Hematopoietic multipotent progenitor cell treated with erythropoietin and hydrocortisone succinate and interleukin-3 and kit ligand, for 8 days (in vitro differentiated cells): ENCODE measurements at places on chromosomes 7 and 10.

GRCh38 chr10:79188154-79188965, 119.6 kb downstream of the ZMIZ1 start:
- no peak for DNase-seq

- no peak for DNase-seq
Measured at GRCh38 chr10:118522791-118523498, 72.5 kb downstream of the PRLHR start.

DNA sequence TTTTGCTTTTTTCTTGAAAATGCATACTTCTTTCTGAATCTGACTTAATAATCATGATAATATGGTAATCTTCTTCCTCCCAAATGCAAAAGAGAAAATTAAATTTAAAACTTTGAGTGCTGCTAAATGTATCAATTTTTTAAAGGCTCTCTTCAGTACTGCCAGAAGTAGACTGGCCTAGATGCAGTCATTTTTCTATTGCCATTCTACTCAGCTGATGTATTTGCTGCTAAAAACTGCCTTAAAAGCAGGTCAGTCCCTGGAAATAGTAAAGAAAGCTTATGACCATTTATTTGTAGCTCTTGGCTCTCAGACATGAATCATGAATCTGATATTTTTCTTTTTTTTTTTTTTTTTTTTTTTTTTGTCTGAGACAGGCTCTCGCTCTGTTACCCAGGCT, 28.5 kb downstream of the NAPEPLD start:
- DNase-seq, result no peak

DNA sequence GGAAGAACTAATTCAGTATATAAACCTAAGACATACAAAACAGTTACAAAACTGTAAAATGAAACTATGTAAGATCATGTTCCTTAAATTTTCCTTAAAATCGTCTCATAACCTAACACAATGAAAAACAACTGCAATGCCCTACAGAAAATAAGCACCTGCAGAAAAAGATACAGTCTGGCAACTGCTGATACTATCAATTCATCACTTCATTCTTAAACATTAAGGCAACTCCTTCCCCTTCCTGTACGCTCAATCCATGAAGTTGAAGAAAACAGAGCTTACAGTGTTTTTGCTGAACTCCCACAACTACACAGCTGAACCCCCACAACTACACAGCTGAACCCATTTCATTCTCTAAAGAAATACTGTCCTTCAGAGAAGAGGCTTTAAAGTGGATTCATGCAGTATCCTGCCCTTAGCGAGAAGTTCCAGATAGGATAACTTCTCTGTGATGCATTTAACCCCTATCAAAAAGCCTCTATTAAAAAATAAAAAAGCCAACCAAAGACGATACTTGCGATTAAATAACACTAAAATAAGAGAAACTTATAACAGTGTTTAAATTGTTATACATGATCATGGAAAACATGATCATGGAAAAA, 50.0 kb downstream of the JMJD1C start:
- DNase-seq, result no peak

DNA sequence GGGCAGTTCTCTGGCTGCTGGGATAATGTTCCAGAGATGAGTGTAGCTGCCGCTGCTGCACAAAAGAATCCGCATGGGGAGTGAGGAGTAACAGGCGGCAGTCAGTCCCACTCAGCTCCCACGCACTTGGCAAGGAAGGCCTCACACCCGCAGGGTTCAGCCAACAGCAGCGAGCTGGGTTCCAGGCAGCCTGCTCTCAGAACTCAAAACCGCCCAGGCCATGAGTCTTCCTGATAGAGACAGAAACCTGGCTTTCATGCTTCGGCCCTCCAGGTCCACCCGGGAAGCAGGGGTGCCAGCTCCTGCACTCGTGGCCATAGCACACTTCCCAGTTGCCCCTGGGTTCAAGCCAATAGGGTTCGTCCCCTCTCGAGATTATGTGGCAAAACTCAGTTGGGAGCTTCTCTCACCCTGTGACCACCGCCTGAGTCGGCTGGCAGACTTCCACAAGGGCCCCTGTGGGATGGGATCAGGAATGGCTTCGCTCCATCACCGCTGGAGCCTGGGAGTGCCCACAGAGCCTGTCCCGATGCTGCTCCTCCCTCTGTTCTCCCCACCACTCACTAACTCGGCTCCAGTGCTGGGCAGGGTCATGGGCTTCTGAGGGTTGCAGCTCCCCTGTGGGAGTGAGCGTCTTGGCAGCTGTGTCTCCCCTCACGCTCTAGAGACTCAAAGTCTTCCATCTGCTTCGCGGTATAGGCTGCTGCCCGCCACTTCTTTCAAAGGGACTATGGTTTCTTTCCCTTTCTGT, 20.6 kb downstream of the CLRN3 start:
- DNase-seq, result no peak

DNA sequence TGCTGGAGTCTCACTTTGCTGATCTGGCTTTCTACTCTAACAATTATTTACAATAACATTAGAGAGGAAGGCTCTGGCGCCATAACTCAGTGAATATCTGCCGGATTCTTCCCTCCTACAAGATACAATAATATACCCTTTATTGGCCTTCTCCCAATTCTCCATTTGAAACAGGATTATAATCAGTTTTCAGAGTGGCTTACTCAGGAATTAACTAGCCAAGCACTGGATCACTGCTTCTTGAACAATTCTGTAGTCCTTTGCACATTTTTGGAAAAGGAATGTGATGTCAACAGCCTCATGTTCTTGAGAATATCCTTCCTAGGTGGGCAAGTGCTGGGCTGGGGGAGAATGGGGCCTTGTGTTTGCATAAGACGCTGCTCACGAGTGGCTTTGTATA, 125.9 kb downstream of the HIPK2 start:
- DNase-seq, result no peak

DNA sequence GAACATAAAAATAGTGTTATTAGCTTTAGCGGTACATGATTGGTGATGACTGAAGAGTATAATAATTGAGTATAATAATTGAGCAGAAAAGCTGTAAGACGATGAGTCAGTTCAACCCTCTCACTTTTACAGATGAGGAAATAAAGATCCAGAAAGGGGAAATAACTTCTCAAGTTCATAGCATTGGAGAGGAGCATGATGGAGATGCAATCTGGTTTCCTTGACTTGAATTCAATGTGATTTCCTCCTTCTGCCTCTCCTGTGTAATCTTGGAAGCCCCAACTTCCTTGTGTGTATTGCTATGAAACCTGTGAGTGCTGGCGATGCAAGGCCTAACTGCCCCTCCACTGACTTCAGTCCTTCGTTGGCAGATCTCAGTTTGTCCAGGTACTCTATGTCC, 265.1 kb downstream of the LRMDA start:
- no peak for DNase-seq

- peak; percentile 98 for DNase-seq
Measured at GRCh38 chr7:28200598-28200997, 20.0 kb upstream of the JAZF1 start.

GRCh38 chr10:100996678-100997359, 2.8 kb upstream of the LZTS2 start:
- peak; percentile 24 for DNase-seq

DNA sequence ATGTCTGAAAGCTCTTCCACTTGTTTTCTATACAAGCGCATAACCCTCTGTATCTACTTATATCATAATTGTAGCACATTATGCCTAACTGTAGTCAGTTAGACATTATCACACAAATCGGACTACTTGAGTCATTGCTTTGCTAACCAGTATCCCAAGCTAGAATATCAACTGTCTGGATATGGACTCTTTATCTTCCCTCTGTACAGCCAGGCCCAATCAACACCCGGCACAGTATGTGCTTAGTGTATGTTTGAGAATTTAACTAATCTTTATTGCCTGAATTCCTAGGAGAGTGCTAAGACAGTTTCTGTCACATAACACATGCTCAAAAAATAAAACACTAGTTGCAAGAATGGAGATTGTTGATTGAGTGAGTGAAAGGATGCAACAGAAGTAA, 211.2 kb downstream of the ARL4A start:
- DNase-seq, result no peak

DNA sequence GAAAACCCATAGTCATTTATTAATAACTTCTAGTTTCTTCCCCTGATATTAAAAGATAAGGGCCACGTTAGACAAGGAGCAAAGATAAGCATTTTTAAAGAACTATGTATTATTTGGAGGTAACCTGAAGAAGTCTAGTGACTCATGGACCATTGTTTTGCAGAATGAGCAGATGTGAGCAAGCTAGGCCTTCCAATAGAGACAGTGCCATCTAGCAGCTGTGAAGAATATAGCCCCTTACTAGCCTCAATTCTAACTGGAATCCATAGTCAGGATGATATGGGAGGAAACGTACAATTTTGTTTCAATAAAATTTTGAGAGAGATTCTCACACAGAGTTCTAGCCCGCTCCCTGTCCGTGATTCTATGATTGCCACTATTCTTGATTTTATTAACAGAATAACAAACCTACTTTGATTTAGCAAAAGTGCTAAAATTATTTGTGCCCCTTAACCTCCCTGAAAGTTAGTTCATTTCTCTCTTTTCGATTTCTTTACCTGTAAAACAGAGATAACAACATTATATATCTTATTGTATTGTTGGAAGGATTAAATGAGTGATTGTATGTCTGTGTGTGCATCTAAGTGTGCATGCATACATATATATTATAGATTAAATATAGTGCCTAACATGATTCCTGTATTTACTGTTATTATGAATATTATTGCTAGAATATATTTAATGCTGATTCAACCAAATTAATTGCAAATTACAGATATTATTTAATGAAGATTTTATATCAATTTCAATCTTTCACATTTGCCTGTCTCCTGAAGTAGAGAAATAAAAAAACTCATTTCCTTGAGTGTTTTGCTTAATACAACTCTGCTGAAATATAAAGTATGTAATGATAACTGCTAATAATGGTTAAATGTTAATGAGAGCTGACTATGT, 22.7 kb downstream of the FAM237B start:
- peak; percentile 19 for DNase-seq

- no peak for DNase-seq
Measured at GRCh38 chr7:157409149-157409752, 72.4 kb downstream of the DNAJB6 start.

GRCh38 chr7:133771788-133772419, 355.2 kb upstream of the LRGUK start:
- no peak for DNase-seq

DNA sequence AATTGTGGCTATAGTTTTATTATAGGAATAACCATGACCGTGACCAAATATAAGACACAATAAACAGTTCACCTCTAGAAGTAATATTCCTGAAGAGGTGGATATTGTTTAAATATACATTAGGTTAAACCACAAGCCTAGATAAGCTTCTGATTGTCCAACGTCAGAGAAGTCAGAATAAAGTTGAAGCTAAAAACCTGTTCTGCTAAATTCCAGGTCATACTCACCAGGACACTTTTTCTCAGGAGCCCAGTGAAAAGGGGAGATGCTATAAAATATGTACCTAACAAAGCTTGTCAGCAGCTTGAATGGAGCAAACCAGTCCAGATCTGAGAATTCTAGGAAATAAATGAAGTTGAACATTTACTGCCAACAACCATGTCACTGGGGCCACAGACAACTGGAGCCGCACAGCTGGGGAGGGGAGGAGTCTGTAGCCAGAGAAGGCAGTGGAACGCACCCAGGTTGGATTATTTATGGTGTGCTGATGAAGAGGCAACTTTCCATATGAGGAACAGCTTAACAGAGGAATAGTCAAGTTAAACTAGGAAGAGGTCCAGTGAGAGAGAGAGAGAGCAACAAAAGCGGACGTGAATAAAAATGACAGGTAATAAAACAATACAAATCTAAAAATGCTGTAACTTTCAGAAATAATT, 191.1 kb downstream of the ZNF438 start:
- peak; percentile 16 for DNase-seq

DNA sequence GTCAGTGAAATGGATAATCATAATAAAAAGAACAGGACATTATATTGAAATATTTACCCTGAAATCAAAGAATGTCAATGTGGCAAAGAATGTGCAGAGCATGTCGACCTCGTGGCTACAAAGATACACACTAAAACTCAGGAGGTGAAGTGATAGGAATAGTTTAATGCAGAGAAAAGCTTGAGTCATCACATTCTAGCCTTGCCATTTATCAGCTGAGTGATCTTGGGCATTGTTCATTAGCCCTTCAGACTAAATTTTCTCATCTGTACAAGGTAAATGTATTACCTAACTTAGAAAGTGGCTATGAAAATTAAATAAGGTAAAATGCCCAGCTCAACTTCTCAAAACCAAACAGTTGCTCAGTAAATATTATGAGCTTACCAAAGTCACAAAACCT, 22.6 kb downstream of the CALCR start:
- no peak for DNase-seq

DNA sequence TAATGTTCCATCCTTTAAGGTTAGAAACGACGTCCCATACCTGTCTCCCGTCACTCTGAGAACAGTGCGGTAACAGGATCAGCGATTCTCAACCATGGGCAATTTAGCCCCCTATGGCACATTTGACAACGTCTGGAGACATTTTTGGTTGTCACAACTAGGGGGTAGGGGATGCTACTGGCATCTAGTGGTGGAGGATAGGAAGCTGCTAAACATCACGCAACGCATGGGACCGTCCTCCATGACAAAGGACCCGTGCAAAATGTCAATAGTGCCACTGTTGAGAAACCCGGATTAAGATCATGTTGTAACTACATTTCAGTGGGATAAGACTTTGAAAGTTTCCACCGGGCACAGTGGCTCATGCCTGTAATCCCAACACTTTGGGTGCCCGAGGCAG, 5.0 kb upstream of the PAXIP1 start:
- DNase-seq, result peak; percentile 65

- peak; percentile 54 for DNase-seq
Measured at GRCh38 chr10:23095966-23096801, 805 bp downstream of the MSRB2 start.

GRCh38 chr7:155885167-155886155, 73.2 kb upstream of the SHH start:
- DNase-seq, result no peak

- no peak for DNase-seq
Measured at GRCh38 chr7:84971360-84971759, 215.5 kb downstream of the SEMA3D start.

- no peak for DNase-seq
Measured at GRCh38 chr7:81715984-81716588, 53.8 kb downstream of the HGF start.

GRCh38 chr7:138768241-138768640, 29.6 kb upstream of the TMEM213 start:
- no peak for DNase-seq

- DNase-seq, result no peak
Measured at GRCh38 chr7:134504660-134505164, 22.7 kb upstream of the AKR1B10 start.

DNA sequence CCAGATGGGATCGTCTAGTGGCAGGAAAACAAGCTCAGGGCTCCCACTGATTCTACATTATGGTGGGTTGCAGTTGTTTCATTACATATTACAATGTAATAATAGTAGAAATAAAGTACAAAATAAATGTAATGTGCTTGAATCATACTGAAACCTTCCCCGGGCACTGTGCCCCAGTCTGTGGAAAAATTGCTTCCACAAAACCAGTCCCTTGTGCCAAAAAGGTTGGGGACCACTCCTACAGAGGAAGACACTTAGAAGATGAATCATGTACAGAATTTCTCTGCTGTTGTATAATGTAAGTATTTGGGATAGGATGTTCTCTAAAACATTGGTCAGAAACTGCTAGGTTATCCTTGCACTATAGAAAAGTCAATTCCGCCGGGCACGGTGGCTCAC, 11.3 kb upstream of the PHYH start:
- DNase-seq, result no peak
